Naive thymus-derived CD4-positive, alpha-beta T cell (primary cell): ENCODE measurements at places on chromosomes 16 and 17.

DNA sequence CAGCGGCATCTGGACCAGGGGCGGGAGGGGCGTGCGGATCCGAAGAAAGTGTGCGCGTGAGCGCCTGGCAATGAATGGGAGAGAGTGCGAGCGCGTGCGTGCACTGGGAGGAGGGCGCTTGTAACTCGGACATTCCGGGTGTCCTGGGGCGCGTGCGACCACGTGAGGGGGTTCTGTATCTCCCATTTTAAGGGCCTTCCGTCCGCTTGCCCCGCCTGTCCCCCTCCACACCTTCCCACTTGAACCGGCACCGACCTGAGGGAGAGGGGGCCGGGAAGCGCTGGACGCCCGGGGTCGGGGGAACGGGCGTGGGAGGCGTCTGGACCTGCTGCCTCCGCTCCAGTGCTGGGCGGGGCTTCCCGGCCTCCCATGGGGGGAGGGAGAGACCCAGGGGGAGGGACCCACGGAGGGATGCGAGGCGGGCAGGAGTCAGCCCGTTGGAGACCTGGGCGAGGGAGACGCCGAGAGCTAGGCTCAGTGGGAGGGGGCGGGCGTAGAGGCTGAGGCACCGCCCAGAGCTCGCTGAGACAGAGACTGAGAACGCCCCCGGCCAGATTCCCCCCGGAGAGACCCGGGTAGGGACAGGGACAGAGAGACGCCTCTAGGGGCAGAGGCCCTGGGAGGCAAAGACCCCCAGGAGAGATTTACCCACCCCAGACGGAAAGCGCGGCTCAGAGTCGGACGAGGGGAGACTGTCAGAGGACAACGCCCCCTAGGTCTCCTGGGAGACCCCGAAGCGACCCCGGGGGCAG, at the start of gene KREMEN2:
Gene KREMEN2, plus strand, starts transcription at position 553 of the 752 bp plus-strand sequence. CDS start 246 bp downstream, outside the sequence.
- DNase-seq, result no peak

DNA sequence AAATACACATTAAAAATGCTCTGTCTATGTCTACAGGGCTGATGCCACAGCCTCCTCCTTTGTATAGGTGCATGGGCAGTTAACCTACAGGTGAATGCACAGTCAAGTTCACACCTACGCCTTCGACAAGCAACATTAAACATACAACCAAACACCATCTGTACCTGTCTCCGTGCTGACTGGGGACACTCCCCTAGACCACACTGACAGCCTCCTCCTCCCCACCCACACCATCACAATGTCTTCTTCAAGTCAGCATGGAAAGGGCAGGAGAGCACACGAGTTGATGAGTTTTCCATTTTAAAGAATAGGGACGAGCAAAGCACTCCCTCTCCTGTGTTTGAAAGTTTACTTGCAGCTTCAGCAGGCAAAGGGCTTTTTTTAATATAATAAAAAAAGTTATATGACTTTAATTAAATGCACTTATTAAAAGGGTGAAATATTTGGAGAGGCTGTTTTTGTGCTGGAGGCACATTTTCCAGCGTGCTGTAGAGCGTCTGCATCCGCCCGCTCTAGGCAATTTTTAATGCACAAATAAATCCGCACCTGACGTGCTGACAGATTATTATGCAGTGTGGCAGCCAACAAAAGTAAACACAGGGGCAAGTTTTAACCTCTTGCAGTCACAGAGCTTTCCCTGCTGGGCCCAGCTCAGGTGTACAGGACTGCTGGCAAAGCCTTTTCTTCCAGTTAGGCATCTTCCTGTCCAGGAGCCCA, 367.9 kb downstream of the SOX9 start:
- no peak for DNase-seq

- DNase-seq, result no peak
Observed at GRCh38 chr17:59366773-59367656, 35.6 kb downstream of the YPEL2 start.

GRCh38 chr17:58531122-58531521, 16.7 kb upstream of the MTMR4 start:
- DNase-seq, result no peak

GRCh38 chr16:57842601-57843000, 40.3 kb upstream of the KIFC3 start:
- no peak for DNase-seq
